ENCODE measurements at places on chromosomes 7 and 10. TPM values are rescaled to one million over a fixed set of nuclear protein-coding genes. Genes with fewer than 3 reads are reported as not detected.

DNA sequence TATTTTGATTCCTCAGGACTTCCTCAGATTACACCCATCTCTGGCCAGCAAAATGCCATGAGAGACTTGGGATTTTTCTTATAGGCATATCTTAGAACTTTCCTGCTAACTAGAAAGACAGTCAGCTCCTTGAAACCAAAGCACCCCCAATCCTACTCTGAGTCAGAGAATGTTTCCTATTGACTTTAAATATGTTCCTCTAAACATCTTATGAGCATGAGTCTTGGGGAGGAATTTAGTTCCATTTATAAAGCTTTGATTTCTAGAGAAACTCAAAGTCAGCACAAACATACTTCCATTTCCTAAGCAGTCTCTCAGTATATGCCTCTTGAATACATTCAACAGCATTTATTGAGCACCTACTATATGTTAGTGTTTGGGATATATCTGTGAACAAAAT is 128.5 kb downstream of the INHBA start:
- no peak for DNase-seq

Gene MYL10
- not detected for total RNA-seq

GRCh38 chr7:121913947-121914675 is 41.1 kb downstream of the PTPRZ1 start:
- DNase-seq = no peak

DNA sequence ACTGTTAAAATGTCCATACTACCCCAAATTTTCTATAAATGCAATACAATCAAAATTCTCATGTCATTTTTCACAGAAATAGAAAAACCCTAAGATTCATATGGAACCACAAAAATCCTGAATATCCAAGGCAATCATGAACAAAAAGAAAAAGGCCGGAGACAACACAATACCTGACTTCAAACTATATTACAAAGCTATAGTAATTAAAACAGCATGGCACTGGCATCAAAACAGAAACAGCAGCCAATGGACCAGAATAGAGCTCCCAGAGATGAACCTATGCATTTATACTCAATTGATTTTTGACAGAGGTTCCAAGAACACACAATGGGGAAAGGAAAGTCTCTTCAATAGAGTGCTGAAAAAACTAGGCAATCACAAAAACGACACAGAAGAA is 128.8 kb downstream of the SDHAF3 start:
- no peak for DNase-seq

DNA sequence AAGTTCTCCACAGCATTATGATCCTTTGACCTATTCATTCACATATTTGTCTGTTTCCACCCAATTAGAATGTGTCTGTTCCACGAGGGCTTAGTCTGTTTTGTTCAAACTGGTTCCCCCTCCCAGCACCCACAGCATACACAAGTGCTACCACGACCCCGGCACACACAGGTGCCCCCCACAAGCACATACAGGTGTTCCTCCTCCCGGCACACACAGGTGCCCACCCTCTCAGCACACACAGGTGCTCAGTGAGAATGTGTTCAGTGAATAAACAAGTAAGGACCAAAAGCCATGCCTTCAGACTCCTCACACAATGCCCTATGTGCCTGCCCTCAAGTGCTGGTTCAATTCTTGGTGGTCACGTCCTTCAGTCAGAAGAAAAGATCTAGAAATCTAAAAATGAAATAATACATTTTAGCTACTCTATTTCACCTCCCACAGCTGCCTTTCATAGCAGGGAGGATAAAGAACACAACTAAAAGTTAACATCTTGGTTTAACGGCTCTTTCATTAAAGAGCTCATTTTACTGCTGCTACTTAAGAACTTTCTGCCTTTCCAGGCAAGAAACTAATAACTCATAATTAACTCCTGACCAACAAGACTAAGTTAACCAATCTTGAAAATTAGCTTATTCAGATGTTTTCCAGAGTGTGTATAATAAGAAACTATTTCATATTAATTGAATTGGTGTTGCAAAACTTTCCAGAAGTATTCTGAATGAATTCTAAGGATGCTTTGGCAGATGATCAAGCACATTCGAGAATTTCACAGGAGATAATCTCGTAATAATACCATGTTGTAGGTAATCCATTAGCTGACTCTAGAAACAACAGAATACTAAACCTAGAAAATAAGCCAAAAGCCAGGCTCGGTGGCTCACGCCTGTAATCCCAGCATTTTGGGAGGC is 2.3 kb downstream of the DNMBP start:
- no peak for DNase-seq

Gene SPACDR
- not detected for total RNA-seq

DNA sequence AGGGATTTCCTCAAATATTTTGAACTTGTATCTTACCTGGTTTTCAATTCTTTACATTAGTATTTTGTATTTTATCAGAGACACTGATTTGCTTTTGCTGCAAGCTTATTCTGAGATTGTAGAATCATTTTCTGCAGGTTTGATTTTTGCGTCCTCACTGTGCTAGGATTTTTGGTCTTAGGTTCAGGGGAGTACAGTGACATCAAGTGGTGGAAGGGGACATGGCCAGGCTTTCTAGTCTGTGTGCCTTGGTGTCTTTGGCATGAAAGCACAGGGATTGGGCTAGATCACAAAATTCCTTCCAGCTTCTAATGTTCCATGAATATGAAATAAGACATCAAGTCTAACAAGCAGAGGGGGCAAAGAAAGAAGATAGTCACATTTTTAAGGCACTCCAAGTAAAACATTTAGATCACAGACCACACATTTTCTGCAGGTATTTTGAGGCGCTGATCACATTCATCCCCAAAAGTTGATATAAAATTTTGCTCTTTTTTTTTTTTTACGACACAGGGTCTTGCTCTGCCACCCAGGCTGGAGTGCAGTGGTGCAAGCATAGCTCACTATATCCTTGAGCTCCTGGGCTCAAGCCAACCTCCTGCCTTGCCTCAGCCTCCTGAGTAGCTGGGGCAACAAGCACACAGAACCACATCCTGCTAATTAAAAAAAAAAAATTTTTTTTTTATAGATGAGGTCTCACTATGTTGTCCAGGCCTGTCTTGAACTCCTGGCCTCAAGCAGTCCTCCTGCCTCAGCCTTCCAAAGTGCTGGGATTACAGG is 124.4 kb downstream of the PON1 start:
- DNase-seq = no peak

DNA sequence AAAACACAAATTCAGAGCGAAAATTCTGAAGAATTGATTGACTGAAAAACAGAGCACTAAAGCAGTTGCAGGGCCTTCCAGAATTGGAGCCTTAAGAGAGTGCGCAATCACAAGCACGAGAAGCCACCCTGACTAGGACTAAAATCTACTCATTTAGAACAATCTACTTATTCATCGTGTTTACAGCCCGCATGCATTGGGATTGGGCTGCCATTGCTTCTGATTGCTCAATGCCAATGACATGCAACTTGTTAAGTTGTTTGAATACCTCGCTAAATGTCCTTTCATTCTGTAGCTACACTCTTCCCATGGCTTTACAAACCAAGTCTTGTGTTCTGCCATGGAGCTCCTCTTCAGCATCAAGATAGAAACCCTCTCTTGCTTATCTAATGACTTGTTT is 425.9 kb upstream of the POM121L12 start:
- DNase-seq = no peak

DNA sequence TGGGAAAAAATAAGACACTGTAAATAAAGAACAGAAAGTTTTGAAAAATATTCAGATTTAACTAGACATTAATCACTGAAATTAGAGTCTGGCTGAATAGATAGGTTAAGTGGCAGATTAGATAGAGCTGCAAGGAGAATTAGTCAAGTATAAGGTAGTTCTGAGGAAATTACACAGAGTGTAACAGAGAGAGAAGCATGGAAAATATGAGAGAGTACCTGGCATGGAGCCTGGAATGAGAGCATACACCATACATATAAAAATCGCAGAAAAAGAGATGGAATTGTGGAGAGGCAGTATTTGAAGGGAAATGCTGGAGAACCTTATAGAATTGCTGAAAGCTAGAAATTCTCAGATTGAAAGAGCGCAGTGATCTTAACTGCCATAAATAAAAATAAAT is 46.9 kb downstream of the ZNRF2 start:
- DNase-seq = no peak

GRCh38 chr10:117610321-117610720 is 67.8 kb downstream of the EMX2 start:
- DNase-seq = no peak

GRCh38 chr7:157016024-157016351 is 5.5 kb upstream of the MNX1 start:
- no peak for DNase-seq

- DNase-seq = no peak
These were observed 13.0 kb upstream of the PFKP start for GRCh38 chr10:3054183-3054850.

Gene CRHR2
- total RNA-seq = not detected

DNA sequence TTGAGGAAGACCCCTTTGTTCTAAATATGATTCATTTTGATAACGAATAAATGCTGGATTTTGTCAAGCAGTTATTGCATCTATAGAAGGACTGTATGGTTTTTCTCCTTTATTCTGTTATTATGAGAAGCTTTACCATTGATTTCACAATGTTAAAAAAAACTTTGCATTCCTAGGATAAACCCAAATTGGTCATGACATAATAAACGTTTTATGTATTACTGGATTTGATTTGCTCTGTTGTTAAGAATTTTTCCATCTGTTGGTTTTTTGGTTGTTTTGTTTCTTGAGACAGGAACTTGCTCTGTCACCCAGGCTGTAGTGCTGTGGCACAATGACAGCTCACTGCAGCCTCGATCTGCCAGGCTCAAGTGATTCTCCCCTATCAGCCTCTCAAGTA is 2.2 kb upstream of the DNA2 start:
- no peak for DNase-seq

DNA sequence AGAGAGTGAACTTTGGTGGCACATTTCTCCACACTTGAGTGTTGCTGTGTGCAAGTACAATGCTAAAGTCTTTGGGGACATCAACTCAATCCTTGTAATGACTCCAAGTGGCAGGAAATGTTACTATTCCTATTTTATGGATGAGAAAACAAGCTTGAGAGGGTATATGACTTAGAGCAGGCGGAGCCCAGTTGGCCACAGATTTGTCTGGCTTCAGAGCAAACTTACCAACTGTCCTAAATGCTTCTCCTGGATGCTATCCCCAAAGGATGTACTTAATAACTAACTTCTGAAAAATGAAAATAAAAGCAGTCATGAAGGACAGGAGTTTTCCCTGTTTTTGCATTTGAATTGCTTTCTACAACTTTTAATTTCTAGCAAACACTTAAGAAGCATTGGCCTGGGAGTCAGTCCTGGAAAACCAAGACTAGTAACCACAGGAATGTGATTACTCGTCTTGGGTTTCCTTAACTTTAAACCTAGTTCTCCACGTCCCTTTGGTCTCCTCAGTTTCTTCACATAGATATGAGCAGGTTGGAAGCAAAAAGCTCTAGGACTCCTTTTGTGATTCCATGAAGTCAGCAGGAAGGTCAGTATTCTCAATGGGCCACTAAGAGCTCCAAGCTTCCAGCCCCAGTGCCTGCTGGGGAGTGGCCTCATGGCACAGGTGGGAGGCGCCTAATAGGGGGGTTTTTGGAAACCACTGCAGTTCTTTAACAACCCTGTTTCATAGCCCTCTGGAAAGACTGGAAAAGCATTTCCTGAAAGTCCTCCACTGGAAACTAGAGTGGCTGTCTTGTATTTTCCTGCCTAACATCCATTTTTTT is 140.8 kb downstream of the GLCCI1 start:
- DNase-seq = no peak

GRCh38 chr10:70985824-70986622 is 97.7 kb upstream of the PCBD1 start:
- DNase-seq = peak; percentile 52

Gene GNG11
- 19.4 TPM for total RNA-seq

GRCh38 chr7:44320794-44321371 is 4.5 kb downstream of the CAMK2B start:
- DNase-seq = no peak

GRCh38 chr7:92826258-92826938 is 10.0 kb downstream of the CDK6 start:
- DNase-seq = no peak

- DNase-seq = no peak
These were observed 356.6 kb upstream of the ZMIZ1 start for GRCh38 chr10:78712147-78712546.

GRCh38 chr7:24368161-24368560 is 84.2 kb downstream of the NPY start:
- DNase-seq = no peak

Gene NEUROD6
- not detected for total RNA-seq

GRCh38 chr10:49135575-49136313 is 1.9 kb upstream of the FAM170B start:
- DNase-seq = no peak

Gene TMEM176B
- 56.1 TPM for total RNA-seq

GRCh38 chr10:35838054-35838453 is 196.0 kb upstream of the FZD8 start:
- no peak for DNase-seq

DNA sequence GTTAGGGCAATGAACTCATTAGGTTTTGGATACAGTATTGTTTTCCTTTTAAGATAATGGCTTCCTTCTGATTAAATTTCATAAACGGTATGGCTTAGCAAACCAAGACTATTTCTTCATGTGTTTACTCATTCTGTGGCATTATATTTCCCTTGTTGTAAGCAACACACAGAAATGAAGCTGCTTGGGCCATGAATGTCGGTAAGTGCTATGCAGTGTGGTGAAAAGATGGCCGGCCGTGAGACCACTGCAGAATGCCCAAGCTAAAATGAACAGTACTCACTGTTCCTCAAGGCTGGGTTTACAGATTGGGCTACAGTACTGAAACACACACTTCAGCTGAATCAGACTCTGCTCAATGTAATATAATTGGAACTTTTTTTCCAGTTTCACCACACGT is 8.1 kb downstream of the APBB1IP start:
- no peak for DNase-seq

Gene HOXA10
- total RNA-seq = 0.56 TPM

GRCh38 chr10:14528450-14528849 is 197.7 kb upstream of the FRMD4A start:
- DNase-seq = no peak

GRCh38 chr7:95508780-95509179 is 23.0 kb downstream of the ASB4 start:
- DNase-seq = no peak

DNA sequence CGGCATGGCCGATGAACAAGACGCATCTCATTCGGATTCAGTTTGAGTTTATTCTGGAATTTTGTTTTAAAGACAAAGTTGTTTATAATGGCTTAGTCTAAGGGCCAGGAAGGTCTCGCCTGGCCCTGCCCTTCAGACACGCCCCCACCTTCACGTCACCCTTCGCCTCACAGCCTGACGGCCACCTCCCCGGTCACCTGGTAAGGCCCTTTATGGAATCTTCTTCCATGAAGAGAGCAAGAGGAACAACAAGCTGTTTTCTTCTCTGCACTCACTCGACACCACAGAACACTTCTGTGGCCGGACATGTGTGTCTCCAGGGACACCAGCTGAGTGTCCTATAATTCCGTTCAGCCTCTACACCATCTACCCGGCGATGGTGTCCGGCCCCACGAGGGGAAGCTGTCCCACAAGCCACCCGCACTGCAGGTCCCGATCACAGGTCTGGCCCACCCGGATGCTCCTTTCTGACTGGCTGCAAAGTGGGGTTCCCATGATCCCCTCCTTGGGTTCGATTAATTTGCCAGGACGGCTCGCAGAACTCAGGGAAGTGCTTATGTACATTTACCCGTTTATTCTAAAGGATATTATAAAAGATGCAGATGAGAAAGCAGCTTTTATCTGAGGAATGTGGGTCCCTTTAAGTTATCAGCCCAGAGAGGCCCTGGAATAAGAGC is 17.4 kb upstream of the KNDC1 start:
- DNase-seq = no peak

Measured in spleen (tissue), 13 donors.